Activated naive CD8-positive, alpha-beta T cell treated with anti-CD3 and anti-CD28 coated beads, Interleukin-2, amount 10 ng/mL, durations not matched to agents 7 days and 5 days (primary cell): ENCODE measurements at places on chromosomes 16 and 17.
A peak's percentile ranks its signal among the peaks of the same experiment; 100 is the strongest.

GRCh38 chr17:65409381-65409780, 152.1 kb downstream of the AXIN2 start:
- H3K36me3 ChIP-seq = no peaks in the 10 kb centered on the region
- H3K27me3 ChIP-seq = peaks cover 2% of the 10 kb centered on the region
- no peak overlapping the region for H3K4me3 ChIP-seq
- no peak overlapping the region for H3K27ac ChIP-seq

DNA sequence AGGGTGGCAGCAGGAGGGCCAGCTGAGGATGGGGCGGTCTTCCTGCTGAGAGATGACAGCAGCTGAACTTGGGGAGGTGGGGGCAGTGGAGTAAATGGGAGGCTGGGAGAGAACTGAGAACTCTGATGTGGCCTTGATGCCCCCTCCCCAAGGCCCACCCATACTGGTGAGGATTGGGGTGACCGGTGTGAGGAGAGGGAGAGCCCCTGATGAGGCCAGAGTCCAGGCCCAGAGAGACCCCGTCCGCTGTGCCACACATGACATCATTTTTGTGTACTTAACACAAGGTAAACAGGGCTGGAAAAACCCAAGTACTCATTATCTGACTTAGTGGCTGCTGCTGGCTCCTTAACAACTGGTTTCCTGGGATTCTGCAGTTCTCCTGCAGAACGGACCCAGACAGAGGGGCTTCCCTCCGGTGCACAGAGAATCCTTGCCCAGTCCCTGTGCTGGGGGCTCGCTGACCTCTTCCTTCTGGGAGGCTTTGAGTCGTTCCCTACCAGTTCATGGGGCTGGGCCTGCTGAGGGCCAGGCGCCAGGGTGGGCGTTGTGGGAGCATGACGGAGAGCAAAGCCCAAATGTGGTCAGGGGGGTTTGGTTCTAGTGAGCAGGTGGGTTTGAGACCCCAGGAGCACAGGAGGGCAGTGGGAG, 207.6 kb downstream of the RAB11FIP4 start:
- DNase-seq = no peak
- no peak overlapping the region for H3K4me3 ChIP-seq
- H3K36me3 ChIP-seq = no peaks in the 10 kb centered on the region
- no peak overlapping the region for H3K27ac ChIP-seq

DNA sequence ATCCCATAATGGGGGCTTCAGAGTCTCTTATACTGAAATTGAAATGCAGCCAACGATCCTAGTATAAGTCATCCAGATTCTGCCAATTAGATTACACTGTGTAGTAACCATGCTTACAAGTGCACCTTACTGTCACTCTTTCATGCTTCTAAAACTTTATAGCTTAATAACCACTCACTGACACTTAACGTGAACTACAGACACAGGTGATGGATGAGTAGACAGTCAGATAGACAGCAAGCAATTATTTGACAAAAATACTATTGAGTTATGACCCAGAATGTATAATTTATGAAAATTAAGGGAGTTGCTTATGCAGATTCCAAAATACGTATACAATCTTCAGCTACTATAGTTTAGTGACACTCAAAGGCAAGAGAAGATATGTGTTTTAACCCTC, 6.3 kb downstream of the CDH8 start:
- no peak for DNase-seq
- H3K36me3 ChIP-seq = no peaks in the 10 kb centered on the region
- no peak overlapping the region for H3K27ac ChIP-seq
- peaks cover 7% of the 10 kb centered on the region for H3K27me3 ChIP-seq
- no peaks in the 10 kb centered on the region for H3K4me1 ChIP-seq

DNA sequence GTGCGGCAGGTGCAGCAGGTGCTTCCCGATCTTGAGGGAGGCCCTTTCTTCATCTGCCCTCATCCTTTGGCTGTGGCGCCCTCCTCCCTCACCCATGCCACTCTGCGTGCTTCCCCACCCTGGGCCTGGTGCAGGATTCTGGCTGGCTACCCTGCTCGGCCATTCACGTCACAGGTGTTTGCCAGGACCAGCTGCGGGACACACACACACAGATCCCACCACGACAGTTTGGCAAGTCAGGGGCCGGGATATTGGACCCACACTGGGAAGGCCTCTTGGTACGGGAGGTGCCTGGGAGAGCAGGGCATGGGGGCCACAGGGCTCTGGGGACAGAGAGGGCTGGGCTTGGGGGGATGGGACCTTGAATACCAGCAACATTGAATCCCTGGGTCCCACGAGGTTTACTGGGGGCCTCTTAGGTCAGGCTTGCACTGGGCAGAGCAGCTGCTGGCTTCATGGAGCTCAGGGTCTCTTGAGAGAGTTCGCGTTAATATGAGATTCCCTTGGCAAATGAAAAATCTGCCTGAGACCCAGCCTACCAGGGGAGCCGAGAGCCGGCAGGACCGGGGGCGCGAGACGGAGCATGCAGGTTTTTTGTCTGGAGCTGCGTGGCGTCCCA, 15.1 kb downstream of the ADCY7 start:
- DNase-seq = no peak
- H3K4me1 ChIP-seq = peaks cover 72% of the 10 kb centered on the region
- peak overlapping the region; percentile 63 for H3K27ac ChIP-seq
- no peaks in the 10 kb centered on the region for H3K27me3 ChIP-seq
- peak overlapping the region; percentile 64 for H3K4me3 ChIP-seq
- peaks cover 41% of the 10 kb centered on the region for H3K36me3 ChIP-seq

- no peaks in the 10 kb centered on the region for H3K4me1 ChIP-seq
- no peak overlapping the region for H3K4me3 ChIP-seq
- peaks cover 15% of the 10 kb centered on the region for H3K27me3 ChIP-seq
- no peaks in the 10 kb centered on the region for H3K36me3 ChIP-seq
- no peak overlapping the region for H3K27ac ChIP-seq
Measured at GRCh38 chr17:19334331-19334730, 28.2 kb downstream of the B9D1 start.

GRCh38 chr17:49518346-49519078, 23.4 kb downstream of the NGFR start:
- H3K4me1 ChIP-seq = peaks cover 11% of the 10 kb centered on the region
- H3K27ac ChIP-seq = no peak overlapping the region
- no peak overlapping the region for H3K4me3 ChIP-seq
- peak; percentile 12 for DNase-seq

GRCh38 chr17:13508896-13509295, 92.8 kb downstream of the HS3ST3A1 start:
- no peak for DNase-seq
- peaks cover 13% of the 10 kb centered on the region for H3K4me1 ChIP-seq
- H3K36me3 ChIP-seq = peaks cover 1% of the 10 kb centered on the region
- H3K4me3 ChIP-seq = peak overlapping the region; percentile 45
- peak overlapping the region; percentile 52 for H3K27ac ChIP-seq

- H3K4me1 ChIP-seq = peaks cover 14% of the 10 kb centered on the region
- H3K4me3 ChIP-seq = peak overlapping the region; percentile 94
- H3K27me3 ChIP-seq = no peaks in the 10 kb centered on the region
- H3K36me3 ChIP-seq = peaks cover 1% of the 10 kb centered on the region
- DNase-seq = peak; percentile 87
- peak overlapping the region; percentile 94 for H3K27ac ChIP-seq
Measured at GRCh38 chr17:42554250-42555121, 1.8 kb downstream of the HSD17B1 start.

GRCh38 chr16:25260416-25260815, 2.8 kb upstream of the ZKSCAN2 start:
- peaks cover 27% of the 10 kb centered on the region for H3K36me3 ChIP-seq
- no peaks in the 10 kb centered on the region for H3K27me3 ChIP-seq
- H3K27ac ChIP-seq = no peak overlapping the region

DNA sequence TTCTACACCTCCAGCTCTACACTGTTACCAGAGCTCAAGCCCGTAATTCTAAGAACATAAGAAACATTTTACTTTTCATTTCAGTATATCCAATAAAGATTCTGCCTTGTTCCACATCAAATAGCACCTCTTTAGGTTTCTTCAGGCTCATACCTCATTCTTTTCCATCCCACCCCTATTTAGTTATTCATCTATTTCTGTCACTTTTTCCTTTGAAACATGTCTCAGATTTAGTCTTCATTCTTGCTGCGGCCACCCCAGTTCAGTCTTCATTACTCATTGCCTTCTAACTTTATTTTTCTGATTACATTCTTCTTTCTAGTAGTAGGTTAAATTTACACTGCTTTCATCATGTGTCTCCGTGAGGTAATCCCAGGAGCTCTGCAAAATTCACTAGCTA, 33.5 kb downstream of the PPM1E start:
- H3K27ac ChIP-seq = no peak overlapping the region
- H3K27me3 ChIP-seq = peaks cover 7% of the 10 kb centered on the region
- no peak for DNase-seq
- H3K36me3 ChIP-seq = no peaks in the 10 kb centered on the region
- no peaks in the 10 kb centered on the region for H3K4me1 ChIP-seq

GRCh38 chr17:72977771-72978417, 114.6 kb downstream of the SLC39A11 start:
- peaks cover 7% of the 10 kb centered on the region for H3K4me1 ChIP-seq
- H3K4me3 ChIP-seq = no peak overlapping the region
- H3K36me3 ChIP-seq = peaks cover 4% of the 10 kb centered on the region
- DNase-seq = no peak

DNA sequence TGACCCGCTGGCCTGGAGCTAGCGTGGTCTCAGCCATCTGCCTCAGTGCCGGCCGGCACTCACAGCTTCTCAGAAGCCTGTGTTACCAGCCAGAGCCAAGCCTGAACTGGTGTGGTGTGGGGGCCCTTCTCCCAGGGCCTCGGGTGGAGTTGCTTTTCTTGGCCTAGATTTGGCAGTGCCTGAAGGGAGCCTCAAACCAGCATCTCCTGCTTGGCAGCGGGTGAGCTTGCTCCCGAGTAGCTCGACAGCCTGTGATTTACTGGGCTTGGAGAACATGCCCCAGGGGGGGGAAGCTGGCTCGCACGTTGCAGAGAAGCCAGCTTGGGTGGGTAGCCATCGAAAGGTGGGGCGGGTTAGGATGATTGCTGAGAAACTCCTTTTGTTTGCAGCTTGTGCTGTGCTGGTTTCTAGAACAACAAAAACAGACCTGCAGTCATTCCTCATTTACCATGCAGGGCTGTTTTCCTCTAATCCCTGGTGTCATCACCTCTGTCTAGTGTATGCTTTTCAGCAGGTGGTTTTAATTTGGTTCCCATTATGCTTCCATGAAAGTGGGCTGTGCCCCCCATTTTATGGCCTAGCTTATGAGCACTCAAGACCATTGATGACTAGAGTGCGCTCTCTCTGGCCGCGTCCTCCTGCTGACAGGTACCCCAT, 42.2 kb downstream of the TBCD start:
- peaks cover 3% of the 10 kb centered on the region for H3K4me1 ChIP-seq
- no peaks in the 10 kb centered on the region for H3K27me3 ChIP-seq
- peaks cover 4% of the 10 kb centered on the region for H3K36me3 ChIP-seq
- no peak for DNase-seq
- H3K27ac ChIP-seq = no peak overlapping the region

GRCh38 chr17:39939588-39940419, 12.3 kb downstream of the LRRC3C start:
- H3K4me3 ChIP-seq = peak overlapping the region; percentile 35
- no peaks in the 10 kb centered on the region for H3K36me3 ChIP-seq
- no peak for DNase-seq
- peaks cover 16% of the 10 kb centered on the region for H3K4me1 ChIP-seq
- H3K27ac ChIP-seq = peak overlapping the region; percentile 52
- no peaks in the 10 kb centered on the region for H3K27me3 ChIP-seq

DNA sequence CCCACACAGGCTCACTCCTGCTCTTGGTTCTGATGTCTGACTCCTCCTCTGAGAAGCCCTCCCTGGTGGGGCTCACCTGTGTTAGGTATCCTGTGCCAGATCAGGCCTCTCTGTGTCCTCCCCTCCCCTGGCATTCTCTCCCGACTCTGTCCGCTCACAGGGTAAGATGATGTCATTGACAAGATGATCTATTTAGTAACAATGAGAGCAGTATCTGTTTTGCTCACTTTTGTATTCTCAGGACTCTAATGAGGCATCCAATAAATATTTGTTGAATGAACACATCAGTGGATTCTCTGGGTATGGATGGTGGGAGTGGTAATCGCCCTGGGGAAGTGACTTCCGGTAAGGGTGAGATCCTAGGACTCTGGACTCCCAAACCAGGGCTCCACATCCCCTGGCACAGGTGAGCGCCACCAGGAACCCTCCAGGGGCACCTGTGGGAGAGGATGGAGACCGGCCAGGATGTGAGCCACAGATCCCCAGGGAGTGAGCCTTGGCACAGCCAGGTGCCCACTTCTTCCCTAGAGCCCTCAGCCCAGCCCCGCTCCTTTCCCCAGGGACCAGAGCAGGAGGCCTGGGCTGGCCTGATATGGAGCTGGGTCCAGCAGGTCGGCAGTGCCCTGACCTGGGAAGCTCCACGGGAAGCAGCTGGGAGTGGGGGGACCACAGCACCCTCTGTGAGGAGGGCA, 5.4 kb upstream of the HAP1 start:
- H3K36me3 ChIP-seq = no peaks in the 10 kb centered on the region
- DNase-seq = no peak
- peaks cover 11% of the 10 kb centered on the region for H3K4me1 ChIP-seq
- peaks cover 34% of the 10 kb centered on the region for H3K27me3 ChIP-seq
- peak overlapping the region; percentile 40 for H3K27ac ChIP-seq

DNA sequence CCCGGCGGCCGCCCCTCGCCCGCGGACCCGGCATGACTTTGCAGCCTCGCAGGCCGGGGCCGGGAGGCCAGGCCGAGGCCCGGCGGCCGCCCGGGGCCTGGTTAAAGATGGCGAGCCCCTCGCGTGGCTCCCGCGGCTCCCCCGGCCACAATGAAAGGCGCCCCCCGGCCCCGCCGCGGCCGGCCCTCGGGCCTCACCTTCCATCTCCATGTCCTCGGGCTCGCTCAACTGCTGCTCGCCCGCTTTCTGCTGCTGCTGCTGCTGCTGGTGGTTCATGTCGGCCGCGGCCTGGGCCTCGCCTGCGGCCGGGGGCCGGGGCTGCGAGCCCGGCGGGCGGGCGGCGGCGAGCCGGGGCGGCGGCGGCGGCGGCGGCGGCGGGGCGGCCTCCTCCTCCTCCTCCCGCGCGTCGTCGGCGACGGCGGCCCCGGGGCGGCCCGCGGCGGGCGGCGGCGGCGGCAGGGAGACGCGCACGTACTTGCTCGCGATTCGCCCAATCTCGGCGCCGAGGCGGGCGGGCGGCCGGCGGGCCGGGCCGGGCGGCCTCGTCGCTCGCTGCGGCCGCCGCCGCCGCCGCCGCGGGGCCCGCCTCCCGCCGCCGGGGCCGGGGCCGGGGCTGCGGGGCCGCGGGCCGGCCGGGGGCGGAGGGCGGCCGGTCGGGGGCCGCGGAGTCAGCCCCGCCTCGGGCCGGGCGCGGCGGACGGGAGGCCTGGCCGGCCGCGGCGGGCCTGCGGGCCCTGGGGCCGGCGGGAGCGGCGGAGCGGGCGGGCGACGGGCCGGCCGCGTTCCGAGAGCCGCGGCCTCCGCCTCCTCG, 491 bp downstream of the USP7 start:
- H3K36me3 ChIP-seq = peaks cover 11% of the 10 kb centered on the region
- peak overlapping the region; percentile 57 for H3K27ac ChIP-seq
- peak; percentile 54 for DNase-seq
- H3K4me1 ChIP-seq = peaks cover 46% of the 10 kb centered on the region
- H3K4me3 ChIP-seq = peak overlapping the region; percentile 58
